Activated CD8-positive, alpha-beta memory T cell treated with anti-CD3 and anti-CD28 coated beads, Interleukin-2, amount 10 ng/mL, durations not matched to agents 7 days and 5 days (primary cell): ENCODE measurements at places on chromosomes 5 and 9. TPM values are rescaled to one million over a fixed set of nuclear protein-coding genes. Genes with fewer than 3 reads are reported as not detected.

Gene LHX3
- not detected for total RNA-seq

Gene AFAP1L1
- total RNA-seq = not detected

Gene SLC25A48
- not detected for total RNA-seq

DNA sequence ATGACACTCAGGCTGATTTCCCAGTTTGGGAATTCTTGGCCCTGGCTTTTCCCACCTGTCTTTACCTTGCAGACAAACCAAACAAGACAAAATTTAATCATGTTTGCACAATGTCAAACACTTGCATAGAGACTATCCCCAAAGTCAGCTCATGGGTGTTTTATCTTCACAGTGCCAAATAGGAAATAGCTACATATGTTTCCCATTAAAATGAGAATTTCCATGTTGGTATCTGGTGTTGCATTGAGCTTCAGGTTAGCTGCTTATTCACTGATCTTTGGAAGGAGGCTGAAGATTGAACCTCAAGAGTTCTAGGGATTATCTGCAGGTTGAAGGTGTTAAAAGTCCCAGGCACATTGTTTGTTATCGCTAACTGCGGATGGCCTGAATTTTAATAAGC lies 19.5 kb downstream of the MAP1B start:
- DNase-seq = no peak

GRCh38 chr5:100479079-100479688 lies 56.0 kb upstream of the FAM174A start:
- no peak for DNase-seq

DNA sequence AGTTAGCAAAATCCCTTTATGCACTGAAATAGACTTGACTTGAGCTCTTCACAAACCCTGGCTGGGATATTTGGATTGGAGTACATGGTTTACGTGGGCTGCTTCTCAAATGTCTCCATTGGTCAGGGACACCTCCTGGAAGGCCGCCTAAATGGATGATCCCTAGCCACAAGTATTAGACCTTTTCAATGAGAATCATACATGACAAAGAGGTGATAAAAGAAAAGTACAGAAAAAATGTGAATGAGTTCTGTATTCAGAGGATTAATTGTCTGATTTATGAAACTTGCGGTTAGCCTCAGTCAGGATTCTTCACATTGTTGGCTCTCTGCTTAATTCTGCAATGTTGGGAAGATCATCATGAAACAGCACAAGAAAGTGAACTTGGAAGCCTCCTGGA lies 752.8 kb upstream of the ADAMTS16 start:
- no peak for DNase-seq

DNA sequence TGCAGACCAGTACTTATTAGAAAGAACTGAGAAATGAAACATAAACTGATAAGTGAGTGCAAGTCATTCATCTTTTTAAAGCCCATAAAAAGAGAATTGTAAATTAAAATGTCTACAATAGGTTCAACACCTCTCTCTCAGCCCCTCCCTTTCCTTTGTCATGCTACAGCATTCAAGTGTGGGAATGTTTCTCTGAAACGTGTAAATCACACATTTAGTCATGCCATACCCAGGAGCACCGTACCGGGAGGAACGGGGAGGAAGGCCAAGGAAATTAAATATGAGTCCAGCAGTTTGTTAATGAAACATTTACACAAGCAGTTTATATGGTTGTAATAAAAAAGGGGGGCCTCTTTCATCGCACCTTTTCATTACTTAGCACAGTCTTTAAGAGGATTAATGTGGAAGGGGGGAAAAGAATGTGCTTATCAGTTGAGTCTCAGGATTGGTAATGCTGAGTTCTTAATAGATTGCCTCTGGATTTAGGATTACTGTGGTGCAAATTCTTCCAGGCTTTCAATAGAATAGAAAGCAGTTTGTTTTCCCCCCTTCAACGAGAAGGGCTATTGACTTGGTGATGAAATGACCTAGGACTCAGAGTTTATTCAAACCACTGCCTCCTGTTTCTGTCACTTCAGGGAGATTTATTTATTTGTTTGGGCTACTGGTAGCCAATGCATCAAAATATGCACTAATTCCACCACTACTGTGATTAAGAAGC lies 176.0 kb upstream of the ZNF608 start:
- DNase-seq = no peak

DNA sequence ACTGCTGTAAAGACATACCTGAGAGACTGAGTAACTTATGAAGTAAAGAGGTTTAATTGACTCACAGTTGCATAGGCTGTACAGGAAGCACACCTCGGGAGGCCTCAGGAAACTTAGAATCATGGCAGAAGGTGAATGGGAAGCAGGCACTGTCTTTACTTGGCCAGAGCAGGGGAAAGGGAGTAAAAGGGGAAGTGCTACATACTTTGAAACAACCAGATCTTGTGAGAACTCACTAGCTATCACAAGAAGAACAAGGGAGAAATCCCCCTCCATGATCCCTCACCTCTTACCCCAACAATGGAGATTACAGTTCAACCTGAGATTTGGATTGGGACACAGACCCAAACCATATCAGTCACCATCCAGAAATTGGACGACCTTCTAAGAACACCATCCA lies 1285.8 kb upstream of the CDH9 start:
- no peak for DNase-seq

GRCh38 chr5:32814620-32815019 lies 103.5 kb downstream of the NPR3 start:
- no peak for DNase-seq
